Natural killer cell (primary cell): ENCODE measurements at places on chromosomes 13 and 19. TPM values are rescaled to one million over a fixed set of nuclear protein-coding genes. Genes with fewer than 3 reads are reported as not detected.

SLITRK1 gene
- total RNA-seq, result not detected

UPK1A gene
- total RNA-seq, result not detected

GRCh38 chr13:98570929-98571372 is 6.0 kb downstream of the STK24 start:
- H3K4me1 ChIP-seq, result peaks cover 47% of the 10 kb centered on the region
- H3K36me3 ChIP-seq, result no peaks in the 10 kb centered on the region
- peak overlapping the region; percentile 35 for H3K4me3 ChIP-seq
- DNase-seq, result peak; percentile 73
- no peaks in the 10 kb centered on the region for H3K27me3 ChIP-seq

GRCh38 chr19:52703917-52704316 is 30.9 kb downstream of the ZNF611 start:
- peaks cover 27% of the 10 kb centered on the region for H3K36me3 ChIP-seq
- no peak overlapping the region for H3K4me3 ChIP-seq
- H3K27ac ChIP-seq, result no peak overlapping the region
- no peaks in the 10 kb centered on the region for H3K4me1 ChIP-seq

FXYD5 gene
- 231 TPM for total RNA-seq
